ENCODE measurements at places on chromosomes 1 and 21.

DNA sequence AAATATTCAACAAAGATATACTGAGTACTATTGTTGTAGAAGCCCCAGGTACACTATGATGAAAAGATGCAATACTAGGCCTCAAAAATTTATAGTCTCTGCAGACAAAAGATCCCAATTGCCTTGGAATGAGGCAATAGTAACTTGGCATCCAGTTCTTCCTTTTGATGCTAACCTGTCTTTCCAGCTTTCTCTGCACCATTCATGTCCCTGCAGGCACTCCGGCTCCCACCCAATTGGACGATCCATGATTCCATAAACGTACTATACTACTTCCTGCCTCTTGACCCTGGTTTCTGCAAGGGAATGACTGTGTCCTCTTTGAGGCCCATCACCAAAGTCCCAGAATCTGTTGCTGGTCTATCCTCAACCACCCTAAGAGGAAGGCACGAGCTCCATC is 8.0 kb upstream of the TAGLN2 start:
- DNase-seq: no peak

- peak; percentile 84 for DNase-seq
These were observed 4.3 kb downstream of the ADAMTS1 start for GRCh38 chr21:26840912-26841311.

- DNase-seq: no peak
These were observed 2.7 kb downstream of the POU2F1 start for GRCh38 chr1:167223144-167224103.

- no peak for DNase-seq
These were observed 188.8 kb downstream of the PCP4 start for GRCh38 chr21:40056031-40056430.

- DNase-seq: no peak
These were observed 32.3 kb upstream of the TENT5C start for GRCh38 chr1:117573386-117574023.

DNA sequence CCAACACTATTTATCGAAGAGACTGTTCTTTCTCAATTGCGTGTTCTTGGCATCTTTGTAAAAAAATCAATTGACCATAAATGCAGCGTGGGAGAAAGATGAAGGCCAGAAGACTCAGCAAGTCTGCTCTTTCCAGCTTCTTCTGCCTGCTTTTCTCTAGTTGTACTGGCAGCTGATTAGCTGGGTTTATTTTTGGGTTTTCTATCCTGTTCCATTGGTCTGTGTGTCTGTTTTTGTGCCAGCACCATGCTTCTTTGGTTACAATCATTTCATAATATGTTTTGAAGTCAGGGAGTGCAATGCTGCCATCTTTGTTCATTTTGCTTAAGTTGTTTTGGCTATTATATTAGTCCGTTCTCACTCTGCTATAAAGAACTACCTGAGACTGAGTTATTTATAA is 201.8 kb upstream of the B3GALT2 start:
- DNase-seq: no peak

DNA sequence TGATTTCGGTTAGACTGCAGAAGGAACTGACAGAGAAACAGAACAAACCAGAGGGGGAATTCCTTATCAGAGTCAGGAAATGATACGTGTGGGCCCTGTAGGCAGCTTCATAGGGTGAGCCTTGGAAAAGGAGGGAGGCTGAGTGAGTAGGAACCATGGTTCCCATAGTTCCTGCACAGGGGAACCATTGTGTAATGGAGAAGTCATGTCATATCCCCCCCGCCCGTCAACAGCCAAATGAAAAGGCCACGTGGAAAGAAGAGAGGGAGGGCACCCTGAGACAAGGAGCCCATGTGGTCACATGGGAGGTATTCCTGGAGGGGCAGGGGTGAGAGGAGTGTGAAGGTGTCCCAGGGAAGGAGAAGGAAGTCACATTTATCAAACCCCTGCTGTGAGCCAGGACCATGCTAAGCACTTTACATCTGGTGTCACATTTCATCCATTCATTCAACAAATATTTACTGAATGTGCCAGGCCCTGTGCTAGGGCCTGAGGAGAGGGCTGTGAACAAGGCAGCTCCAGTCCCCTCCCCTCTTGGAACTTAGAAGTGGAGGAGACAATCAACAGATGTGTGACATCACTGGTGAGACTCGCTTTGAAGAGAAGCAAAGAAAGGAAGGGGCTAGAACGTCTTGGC is 15.7 kb upstream of the FGR start:
- DNase-seq: no peak

DNA sequence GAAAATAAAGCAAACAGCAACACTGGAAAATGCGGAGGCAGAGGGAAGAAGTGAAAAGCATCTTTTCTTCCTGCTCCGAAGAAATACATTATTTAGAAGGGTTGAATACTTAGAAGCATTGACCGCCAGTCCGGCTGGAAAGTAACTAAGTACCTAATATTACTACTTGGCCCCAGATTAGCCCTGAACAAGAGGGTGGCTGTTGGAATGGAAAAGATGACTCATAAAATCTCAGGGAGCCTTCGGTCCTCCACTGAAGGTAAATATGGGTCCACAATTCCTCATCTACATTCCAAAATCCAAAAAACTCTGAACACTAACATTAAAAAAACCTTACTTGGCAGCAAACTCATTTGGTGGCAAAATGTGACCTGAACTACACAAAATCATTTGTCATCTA is 40.1 kb downstream of the BCAR3 start:
- DNase-seq: no peak

DNA sequence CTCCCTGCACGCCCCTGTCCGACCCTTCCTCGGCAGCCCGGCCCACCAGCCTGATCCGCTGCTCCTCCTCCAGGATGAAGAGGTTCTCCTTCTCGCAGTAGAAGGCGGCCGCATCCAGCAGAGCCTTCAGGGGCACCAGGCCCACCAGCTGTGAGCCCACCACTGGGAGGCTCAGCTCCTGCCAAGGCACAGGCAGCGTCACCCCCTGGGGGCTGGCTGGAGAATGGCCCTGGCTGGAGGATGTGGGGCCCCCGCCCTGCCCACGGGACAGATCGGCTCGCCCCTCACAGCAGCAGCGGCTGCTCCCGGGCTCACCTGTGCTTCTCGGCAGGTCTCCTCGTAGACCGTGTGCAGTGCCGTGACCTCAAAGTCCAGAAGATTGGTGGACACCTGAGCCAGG is 5.3 kb downstream of the FTCD start:
- peak; percentile 69 for DNase-seq

DNA sequence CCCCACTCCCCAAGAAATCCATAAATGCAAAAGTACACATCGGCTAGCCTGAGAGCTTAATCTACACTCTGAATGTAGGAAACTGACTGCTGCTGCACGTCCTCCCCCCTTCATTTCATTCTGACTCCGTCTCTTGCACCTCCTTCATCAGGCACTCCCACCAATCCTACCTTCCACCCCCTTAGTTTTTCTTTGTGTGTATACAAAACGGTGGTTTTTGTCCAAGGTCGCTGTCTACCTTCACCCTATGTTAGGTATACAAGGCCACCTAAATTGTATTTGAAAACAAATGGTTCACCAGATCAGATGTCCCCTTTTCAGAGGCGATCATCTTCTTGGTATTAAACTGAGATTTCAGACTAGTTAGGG is 1.9 kb downstream of the WDR26 start:
- no peak for DNase-seq

- DNase-seq: no peak
These were observed 87.0 kb downstream of the GLUL start for GRCh38 chr1:182304627-182305026.

Data from posterior vena cava (tissue), 2 donors.